ENCODE measurements at places on chromosomes 3 and 15.

- DNase-seq, result no peak
Observed at GRCh38 chr3:69490971-69491370, 105.1 kb upstream of the FRMD4B start.

- no peak for DNase-seq
Observed at GRCh38 chr15:70477750-70478250, 285.6 kb downstream of the UACA start.

DNA sequence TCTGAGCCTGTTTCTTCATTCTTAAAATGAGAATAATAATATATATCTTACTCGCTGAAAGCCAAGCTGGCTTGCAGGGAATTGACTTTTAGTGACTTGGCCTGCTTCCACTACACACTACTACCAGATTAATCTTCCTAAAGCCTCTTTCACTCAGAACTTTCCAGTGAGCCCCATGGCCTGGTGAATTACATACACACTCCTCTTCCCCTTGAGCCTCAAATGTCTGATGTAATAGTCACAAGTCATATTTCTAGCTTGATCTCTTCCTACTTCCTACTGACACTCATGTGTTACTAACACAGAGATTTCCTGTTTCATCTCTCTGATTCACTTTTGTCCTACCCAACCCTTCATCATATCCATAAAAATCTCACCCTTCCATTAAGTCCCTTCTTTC lies 82.7 kb upstream of the SOX2 start:
- no peak for DNase-seq

- DNase-seq, result no peak
Observed at GRCh38 chr15:95687061-95687460, 643.4 kb upstream of the NR2F2 start.

- DNase-seq, result no peak
Observed at GRCh38 chr15:87387766-87388165, 868.8 kb downstream of the NTRK3 start.

DNA sequence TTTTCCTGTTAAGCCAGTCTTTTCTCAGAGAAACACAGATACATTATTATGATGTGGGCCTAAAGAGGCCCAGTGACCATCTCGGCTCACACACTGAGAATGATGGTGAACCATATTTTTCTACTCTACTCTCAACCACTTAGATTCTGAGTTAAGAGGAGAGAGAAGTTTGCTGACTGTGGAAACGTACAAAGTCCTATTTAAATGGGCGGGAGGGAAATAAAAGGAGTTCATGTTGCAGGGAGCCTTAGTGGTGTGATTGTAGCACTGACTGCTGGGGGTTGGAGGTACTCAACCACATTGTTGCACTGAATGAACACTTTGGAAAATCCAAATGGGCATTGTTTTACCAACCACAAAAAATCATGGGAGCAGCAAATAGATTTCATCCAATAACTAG lies 51.0 kb downstream of the ATP8B4 start:
- no peak for DNase-seq

- no peak for DNase-seq
Observed at GRCh38 chr15:87981969-87982368, 274.6 kb downstream of the NTRK3 start.

DNA sequence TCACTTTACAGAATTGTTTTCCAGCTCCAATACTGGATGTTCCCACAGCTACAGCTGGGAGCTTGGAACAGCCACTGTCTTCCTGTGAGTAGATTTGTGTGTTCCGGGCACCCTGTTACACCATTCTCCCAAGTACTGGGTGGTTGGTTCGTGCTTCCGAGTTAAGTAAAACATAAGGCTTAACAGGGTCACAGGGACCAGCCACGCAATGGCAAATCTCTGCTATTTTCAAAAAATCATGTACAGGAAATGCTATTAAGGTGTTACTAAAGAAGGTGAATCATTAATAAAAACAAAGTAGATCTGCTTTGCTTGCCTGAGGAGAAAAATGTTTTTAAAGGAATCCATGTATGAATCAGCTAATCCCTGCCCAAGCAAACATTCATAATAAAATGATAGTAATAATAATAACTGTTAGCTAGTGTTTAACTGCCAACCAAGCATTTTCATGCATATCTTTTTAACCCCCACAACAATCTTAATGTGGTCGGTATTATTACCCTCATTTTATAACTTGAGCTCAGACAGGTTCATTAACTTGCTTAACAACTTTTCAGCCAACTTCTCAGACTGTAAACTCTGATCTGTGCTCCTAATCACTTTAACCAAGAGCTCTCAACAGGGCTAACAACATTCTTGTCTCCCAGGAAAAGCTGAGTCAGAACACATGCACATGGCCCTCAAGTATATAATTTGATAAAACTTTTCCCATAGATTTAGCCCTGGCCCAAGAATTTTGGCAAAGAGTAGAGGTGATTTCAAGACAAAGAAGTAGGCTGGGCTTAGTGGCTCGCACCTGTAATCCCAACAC lies 2.7 kb upstream of the C2CD4A start:
- no peak for DNase-seq

GRCh38 chr3:31622636-31623288 lies 90.0 kb downstream of the STT3B start:
- DNase-seq, result no peak

DNA sequence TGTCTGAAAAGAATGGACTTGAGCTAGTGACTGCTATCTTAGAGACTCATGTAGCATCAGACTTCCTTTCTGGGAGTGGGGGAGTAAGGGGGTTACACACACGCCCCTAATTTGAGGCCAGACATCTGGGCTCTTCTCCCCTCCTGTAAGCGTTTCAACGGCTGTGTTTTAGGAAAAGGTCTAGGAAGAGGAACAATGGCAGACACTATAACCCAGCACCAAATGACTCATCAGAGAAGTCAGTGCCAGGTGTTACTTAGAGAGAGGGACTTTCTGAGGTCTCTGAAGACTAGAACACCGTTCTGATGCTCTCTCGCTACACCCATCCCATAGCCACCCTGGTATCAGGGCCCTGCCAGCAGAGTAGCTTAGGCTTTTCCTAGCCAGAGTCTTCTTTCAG lies 65.5 kb downstream of the SSUH2 start:
- DNase-seq, result no peak

DNA sequence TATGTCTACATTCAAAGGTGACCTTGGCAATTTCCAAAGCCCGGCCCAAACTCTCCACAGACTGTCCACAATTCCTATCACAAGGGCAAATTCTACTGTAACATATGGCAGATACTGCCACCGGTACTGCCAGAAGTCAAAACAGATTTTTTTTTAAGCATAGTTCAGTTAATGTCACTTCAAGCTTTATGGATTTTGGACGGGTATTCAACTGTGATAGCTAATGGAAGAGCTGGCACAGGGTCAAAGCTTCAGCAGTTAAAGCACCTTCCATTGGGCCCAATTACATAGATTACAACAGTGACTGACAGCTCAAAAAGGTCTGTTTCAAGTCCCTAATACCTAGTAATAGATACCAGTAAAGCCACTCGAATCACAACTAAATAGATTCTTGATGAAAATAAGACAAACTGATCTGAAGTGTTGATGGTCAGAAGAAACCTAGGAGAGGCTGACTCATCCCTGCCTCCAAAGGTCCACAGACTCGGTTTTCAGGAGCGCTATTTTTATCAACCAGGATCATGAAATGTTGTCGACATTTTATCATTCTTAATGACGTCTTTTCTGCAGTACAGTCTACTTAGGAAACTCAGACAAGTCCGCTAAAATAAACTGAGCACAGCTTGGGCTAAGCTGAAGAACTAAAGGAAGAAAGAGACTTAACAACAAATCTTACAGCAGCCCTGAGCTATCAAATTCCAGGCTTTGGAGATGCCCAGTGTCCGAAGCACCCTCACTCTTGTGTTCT lies 38.7 kb downstream of the ANXA2 start:
- DNase-seq, result no peak

DNA sequence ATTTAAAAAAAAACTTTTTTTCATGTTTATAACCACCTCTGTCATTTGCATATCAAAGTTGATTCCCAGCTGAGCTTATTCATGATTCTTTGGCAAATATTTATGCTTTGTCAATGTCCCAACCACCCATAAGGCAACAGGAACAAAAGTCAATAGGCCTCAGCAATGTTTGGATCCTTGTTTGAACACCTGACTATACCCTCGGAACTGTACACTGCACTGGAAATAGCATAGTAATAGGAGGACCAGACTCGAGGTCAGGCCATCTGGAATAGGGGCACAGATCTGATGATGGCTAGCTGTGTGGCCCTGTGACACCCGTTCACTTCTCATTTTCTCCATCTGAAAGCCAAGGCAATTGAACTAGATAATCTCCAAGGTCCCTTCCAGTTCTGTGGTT lies 301.7 kb upstream of the ATP11B start:
- no peak for DNase-seq

GRCh38 chr15:40343512-40343911 lies 2.8 kb upstream of the CCDC9B start:
- DNase-seq, result no peak

GRCh38 chr3:45008117-45008516 lies 18.0 kb upstream of the CLEC3B start:
- DNase-seq, result no peak

DNA sequence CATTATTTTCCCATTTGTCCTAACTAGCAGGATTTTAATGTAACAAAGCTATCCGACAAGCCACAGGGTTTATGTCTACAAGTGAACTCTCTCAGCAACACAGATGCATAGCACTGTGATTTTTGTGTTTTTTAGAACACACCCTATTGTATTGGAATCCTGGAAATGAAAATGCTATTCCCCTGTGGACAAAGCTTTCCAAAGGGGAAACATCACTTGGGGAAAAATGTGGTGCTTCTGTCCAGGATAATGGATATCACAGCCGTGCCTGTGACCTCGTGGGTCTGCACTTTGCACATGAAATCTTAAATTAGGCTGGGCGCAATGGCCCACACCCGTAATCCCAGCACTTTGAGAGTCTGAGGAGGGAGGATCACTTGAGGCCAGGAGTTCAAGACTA lies 60.6 kb downstream of the EFCAB12 start:
- DNase-seq, result no peak

DNA sequence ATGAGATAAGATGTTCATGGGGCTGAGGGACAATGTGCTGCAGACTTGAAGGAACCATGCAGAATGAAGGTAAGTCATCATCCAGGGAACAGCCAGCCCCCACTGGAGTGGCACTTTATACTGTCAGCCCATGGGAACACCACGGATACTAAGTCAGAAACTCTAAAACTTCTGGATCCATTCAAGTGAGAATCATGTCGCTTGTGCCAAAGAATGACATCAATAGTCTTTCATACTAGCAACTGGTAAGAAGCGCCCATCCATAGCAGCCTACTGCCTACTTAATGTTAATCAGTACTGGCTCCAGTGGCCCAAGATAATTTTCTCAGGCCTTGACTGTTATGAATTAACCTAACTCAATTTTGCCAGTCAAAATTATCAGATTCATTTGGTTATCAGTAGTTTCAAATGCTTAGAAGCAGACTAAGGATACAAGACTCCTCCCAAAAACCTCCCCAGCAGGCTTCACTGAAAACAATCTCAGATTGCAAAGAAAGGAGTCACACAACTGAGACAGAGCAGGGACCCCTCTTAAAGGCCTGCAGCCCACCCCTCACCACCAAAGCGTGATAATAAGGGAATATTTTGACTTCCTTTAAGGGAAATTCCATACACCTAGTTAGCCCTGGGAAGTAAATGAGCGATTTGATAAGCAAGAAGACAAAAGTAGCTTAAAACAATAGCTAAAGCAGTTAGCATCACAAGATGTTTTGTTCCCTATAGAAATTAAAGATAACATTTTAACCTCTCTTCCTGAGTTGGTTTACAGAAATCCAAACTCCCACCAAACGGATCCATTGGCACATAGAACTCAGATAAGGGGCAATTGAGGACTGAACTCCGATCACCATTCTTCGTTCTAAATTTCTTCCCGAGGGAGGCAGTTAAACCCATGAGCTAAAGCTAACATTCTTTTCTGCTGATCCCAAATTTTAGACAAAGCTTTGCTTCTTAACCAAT lies 98.8 kb downstream of the TGFBR2 start:
- no peak for DNase-seq

DNA sequence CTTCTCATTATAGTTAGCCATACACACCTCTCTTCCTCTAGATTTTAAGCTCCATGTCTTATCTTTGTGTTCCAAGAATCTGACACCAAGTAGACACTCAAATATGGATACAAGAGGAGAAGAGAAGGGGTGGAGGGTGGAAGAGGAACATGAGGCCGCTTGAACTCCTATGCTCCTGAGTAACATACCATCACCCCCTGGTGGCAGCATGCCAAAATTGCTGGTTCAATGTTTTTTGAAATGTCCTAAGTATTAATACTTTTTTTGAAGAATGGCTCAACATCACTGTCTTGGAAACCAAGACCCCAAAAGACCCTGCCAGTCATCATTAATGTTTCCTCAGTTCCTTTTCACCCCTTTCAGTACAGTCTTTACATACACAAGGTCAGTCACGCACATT lies 71.8 kb upstream of the HACD2 start:
- no peak for DNase-seq

GRCh38 chr15:63083044-63083443 lies 38.6 kb upstream of the LACTB start:
- no peak for DNase-seq

DNA sequence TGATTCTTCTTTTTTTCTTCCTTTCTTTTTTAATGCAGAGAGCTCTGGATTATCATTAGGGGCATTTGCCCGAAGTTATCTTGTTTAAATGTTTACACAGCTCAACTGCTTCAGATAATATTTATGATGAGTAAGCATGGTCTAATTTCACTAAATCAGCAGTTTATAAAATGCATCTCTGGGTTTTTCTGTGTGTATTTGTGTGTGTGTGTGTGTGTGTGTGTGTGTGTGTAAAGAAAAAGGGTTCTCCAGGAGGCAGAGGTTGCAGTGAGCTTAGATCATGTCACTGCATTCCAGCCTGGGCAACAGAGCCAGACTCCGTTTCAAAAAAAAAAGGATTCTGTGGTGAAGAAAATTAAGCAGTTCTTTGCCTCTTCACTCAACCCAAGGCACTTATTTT lies 25.9 kb upstream of the TNFSF10 start:
- no peak for DNase-seq

DNA sequence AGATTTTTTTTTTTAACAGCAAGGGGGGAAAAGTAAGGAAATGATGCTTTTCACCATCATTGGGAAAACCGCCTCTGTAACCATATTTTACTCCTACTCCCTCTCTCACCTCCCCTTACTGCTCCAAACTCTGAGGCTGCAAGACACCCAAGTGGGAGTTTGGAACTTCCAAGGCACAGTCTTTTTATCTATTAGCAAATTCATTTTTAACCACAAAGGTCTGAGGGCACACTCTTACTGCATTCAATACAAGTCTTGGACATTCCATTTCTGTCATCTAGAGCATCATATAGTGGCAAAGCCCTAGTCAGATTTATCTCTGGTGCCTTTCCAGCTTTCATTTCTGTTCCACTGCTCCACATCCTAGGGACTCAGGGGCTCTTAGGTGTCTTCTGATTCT lies 13.2 kb downstream of the FAM162A start:
- DNase-seq, result no peak

GRCh38 chr15:101427606-101428487 lies 61.7 kb downstream of the PCSK6 start:
- no peak for DNase-seq

DNA sequence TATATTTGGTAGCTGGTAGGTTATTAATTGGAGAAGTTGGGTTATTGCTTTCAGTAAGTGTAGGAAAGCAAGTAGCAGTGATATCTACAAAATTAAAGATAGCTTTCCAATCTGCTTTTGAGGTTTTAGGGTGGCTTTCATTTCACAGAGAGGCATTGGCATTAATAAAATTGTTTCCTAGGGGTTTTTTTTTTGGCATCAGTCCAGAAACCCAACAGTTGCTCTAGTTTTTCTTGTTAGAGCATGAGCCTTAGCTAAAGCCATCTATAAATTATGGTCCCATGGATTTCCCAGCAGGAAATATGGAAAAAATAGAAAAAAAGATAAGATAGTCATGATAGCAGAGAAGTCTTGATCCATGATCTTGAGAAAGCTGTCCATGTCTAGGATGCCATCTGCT lies 3.0 kb upstream of the B4GALT4 start:
- no peak for DNase-seq

Data from stimulated activated CD4-positive, alpha-beta T cell treated with anti-CD3 and anti-CD28 coated beads, Interleukin-1b, Interleukin-23, amount 100 ng/mL, for 1 hour (primary cell).